ENCODE measurements at places on chromosomes 6 and 20. TPM values are rescaled to one million over a fixed set of nuclear protein-coding genes. Genes with fewer than 3 reads are reported as not detected.

The LY6G5B gene
- 2.0 TPM for total RNA-seq

The DOK5 gene
- 99.6 TPM for total RNA-seq

The MEI4 gene
- total RNA-seq: not detected

The TNF gene
- not detected for total RNA-seq

The TXNDC5 gene
- total RNA-seq: 548 TPM

The LY86 gene
- not detected for total RNA-seq

The C6orf58 gene
- not detected for total RNA-seq

The SDC4 gene
- 89.0 TPM for total RNA-seq

The WFDC8 gene
- total RNA-seq: not detected

The HM13 gene
- 71.5 TPM for total RNA-seq

The BMP7 gene
- total RNA-seq: not detected

The C4B gene
- 4.8 TPM for total RNA-seq

Data from aortic smooth muscle cell (primary cell).